NCI-H187 (cell line): ENCODE measurements at places on chromosomes 6 and 20.

- no peak for DNase-seq
Observed at GRCh38 chr20:25211273-25211672, 15.8 kb downstream of the ENTPD6 start.

DNA sequence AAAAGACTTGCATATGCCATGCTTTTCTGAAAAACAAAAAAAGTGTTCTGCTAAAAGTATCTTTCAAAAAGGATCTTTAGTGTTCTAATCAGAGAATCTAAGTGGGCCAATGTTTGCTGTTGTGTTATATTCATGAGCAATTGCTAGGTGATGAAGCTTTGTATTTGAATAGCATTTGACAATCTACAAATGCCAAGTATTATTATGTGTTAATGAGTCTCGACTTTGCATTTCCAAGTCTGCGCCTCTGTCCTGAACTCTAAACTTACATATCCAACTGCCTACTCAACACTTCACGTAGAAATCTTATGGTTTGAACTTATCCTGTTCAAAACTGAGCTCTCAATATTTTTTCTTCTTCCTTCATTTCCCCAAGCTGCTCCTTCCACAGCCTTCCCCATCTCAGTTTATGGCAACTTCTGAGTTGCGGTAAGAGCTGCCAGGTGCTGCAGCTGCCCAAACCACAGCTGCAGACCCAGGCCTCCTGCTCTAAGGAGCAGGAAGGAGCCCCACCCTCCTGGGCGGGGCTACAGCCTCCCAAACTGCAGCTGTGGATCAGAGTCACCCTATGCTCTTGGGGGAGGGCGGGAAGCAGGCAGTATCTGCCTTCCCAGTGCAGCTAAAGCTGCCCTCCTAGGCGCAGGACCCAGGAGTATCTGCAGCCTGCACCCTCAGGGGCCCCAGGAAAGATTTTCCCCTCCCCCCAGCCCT is 16.7 kb upstream of the MAK start:
- DNase-seq = no peak

GRCh38 chr6:30876039-30876730 is 8.1 kb upstream of the DDR1 start:
- DNase-seq = no peak

DNA sequence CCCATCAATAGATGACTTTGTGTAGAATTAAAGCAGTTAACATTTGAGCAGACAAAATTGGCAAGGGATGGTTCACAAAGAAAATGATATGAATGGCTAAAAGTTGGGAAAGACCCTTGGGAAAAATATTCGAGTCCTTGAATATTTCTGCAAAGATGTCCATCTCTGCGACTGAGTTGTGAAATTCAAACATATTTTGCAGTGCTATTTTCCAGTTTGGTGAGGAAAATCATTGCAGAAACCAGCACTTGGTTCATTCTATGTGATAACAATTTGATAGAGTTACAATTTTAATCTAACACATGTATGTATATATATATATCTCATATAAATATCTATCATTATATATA is 6.1 kb upstream of the PRELID3B start:
- DNase-seq = no peak

GRCh38 chr6:11033825-11034224 is 10.3 kb downstream of the ELOVL2 start:
- no peak for DNase-seq

- no peak for DNase-seq
Observed at GRCh38 chr6:132478674-132479073, 34.2 kb downstream of the STX7 start.

DNA sequence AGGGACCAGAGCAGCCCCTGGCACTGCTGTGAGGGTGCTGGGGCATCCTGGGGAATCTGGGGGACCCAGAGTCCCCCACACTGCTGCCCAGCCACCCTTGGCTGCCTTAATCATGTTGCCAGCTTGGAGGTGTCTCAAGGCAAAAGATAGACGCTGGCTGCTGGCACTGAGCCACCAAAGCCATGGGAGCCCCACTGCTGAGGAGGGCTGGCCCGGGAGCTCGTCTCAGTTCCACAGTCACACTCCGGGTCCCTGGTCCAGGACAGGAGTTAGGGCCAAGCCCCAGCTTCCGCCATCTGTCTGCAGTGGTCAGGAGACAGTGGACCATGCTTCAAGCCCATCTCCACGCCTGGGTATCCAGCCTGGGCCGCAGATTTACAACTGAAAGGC is 41.0 kb upstream of the HMGA1 start:
- no peak for DNase-seq

- DNase-seq = no peak
Observed at GRCh38 chr6:136820561-136820960, 1.8 kb upstream of the PEX7 start.

- DNase-seq = no peak
Observed at GRCh38 chr6:125948455-125948854, 8.1 kb upstream of the HINT3 start.
